PC-3 (cell line): ENCODE measurements at places on chromosomes 6 and 20. TPM values are rescaled to one million over a fixed set of nuclear protein-coding genes. Genes with fewer than 3 reads are reported as not detected.
A peak's percentile ranks its signal among the peaks of the same experiment; 100 is the strongest.

Gene MCM8
- total RNA-seq = 26.6 and 27.0 TPM in 2 replicates

DNA sequence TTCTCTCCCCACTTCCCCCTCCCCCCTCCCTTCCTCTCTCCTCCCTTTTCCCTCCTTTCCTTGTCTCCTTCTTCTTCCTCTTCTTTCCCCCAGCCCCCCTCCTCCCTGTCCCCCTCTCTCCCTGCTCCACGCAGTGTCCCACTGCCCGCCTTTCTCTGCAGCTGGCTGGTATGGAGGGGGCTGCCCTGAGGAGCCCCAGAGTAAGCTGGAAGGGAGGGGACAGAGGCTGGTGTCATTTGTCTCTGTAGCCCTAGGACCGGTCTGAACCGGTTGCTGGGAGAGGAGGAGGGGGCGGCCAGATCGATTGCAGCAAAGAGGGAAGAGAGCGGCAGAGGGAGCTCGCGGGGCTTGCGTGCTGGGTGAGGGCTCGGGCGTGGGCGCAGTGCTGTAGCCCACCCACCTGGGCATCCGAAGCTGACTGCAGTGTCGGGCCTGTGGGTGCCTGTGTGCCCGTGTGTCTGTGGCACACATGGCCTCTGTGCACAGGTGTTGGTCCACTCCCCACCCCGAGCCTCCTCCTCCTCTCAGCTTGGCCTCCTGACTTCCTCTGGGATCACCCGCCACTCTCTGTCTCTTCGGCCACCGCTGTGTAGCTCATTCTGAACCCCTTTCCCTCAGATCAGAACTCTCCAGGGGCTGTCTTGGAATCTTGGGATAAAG, 50.6 kb downstream of the SRC start:
- DNase-seq = no peak
- no peak overlapping the region for H3K4me3 ChIP-seq
- H3K27me3 ChIP-seq = no peaks in the 10 kb centered on the region
- H3K4me1 ChIP-seq = no peaks in the 10 kb centered on the region
- H3K36me3 ChIP-seq = peaks cover 19% of the 10 kb centered on the region
- H3K27ac ChIP-seq = no peak overlapping the region

- H3K4me1 ChIP-seq = no peaks in the 10 kb centered on the region
- no peak overlapping the region for H3K27ac ChIP-seq
- DNase-seq = peak; percentile 42
- no peak overlapping the region for H3K4me3 ChIP-seq
- H3K27me3 ChIP-seq = no peaks in the 10 kb centered on the region
These were observed 26.0 kb upstream of the PLAGL1 start for GRCh38 chr6:144033816-144034735.

GRCh38 chr6:74976701-74977100, 229.2 kb downstream of the COL12A1 start:
- H3K36me3 ChIP-seq = no peaks in the 10 kb centered on the region
- DNase-seq = no peak
- H3K27ac ChIP-seq = no peak overlapping the region
- H3K4me3 ChIP-seq = no peak overlapping the region

DNA sequence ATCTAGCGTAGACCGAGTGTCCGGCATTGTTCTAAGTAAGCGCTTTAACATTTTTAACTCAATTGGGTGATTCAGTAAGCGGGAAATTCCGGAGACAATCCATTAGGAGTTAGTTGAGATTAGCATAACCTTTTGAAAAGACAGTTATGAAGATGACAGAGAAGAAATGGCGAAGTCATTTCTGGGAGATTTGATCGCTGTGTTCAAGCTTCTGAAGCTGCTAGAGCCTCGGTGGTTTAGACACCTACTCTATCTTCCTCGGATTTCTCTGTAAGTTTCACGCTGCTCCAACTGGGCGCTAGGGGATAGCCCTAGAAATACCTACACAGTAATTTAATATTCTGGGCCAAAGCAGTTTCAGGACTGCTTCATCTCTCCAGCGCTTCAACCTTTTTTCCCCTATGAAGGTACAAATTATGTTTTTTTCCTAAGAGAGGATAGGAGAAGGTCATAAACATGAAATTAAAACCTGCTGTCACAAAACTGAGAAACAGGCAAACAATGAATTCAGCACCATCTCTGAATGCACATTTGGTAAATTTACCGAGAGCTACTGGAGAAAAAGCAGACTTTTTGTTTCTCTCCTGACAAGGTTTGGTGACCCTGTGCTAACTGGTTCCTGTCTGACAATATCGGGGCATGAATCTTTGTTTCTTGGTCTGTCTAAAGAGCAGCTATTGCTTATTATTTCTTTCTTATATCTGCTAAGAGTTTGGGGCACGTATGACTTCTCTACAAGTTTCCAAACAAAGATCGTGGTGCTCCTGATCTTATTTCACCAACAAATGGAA, 22.4 kb downstream of the ZNF311 start:
- H3K27me3 ChIP-seq = no peaks in the 10 kb centered on the region
- no peaks in the 10 kb centered on the region for H3K36me3 ChIP-seq
- peak overlapping the region; percentile 92 for H3K4me3 ChIP-seq

GRCh38 chr6:37131104-37131959, 38.6 kb upstream of the PIM1 start:
- H3K4me1 ChIP-seq = peaks cover 68% of the 10 kb centered on the region
- H3K4me3 ChIP-seq = no peak overlapping the region
- DNase-seq = no peak
- no peaks in the 10 kb centered on the region for H3K36me3 ChIP-seq
- no peaks in the 10 kb centered on the region for H3K27me3 ChIP-seq
- H3K27ac ChIP-seq = peak overlapping the region; percentile 53

DNA sequence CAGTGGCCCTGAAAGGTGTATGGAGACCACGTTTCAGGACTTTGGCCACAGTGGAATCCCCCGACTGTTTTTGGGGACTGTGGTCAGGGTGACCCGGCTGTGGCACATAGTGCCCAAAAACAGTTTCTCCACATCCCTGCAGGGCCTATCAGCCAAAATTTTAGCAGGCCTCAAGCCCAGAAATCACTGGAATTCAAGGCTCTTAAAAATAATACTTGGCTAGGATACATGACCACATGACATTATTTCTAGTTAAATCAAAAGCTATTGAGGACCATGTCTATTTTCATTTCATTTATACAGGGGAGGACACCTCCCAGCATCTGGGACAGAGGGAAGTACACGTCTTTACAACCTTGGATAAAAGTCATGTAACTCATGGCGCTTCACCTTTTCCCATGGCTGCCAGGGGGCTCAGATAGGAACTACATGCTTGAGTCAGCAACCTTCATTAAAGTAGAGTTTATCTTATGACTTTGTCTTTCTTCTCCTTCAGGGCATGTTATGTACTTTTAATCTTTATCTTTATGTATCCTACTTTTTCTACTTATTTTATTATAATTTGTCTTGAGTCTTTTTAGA, 70.8 kb upstream of the CD93 start:
- H3K4me1 ChIP-seq = peaks cover 39% of the 10 kb centered on the region
- no peak for DNase-seq
- peak overlapping the region; percentile 77 for H3K27ac ChIP-seq
- no peak overlapping the region for H3K4me3 ChIP-seq
- H3K36me3 ChIP-seq = no peaks in the 10 kb centered on the region
- H3K27me3 ChIP-seq = no peaks in the 10 kb centered on the region

DNA sequence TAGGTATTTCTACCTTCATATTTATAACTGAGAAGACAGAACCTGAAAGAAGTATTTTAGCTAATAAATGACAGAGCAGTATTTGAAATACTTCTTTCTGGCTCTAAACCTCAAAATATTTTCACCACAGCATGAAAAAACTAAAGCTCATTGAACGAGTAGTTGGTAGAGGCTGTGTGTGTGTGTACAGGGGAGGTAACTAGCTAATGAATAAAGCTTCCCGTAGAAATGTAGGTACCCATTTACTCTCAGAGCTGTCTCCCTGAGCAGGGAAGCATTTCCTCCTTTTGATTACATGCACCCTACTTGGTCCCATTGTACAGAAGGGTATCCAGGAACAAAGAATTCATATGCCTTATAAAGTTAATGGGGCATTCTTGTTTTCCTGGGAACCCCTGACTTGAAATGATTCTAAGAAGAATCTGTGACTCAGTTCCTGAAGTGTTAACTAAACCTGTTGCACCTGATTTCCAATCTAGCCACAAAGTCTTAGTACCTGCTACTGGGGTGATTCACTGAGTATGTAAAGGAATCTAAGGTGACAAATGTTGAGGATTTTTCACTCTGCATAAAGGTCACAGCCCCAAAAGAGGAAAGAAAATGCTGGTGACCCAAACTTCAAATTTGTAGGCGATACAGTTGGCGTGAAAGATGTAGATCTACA, 12.5 kb downstream of the CRYBG1 start:
- H3K4me3 ChIP-seq = no peak overlapping the region
- no peaks in the 10 kb centered on the region for H3K36me3 ChIP-seq
- no peak for DNase-seq
- H3K4me1 ChIP-seq = peaks cover 51% of the 10 kb centered on the region
- no peak overlapping the region for H3K27ac ChIP-seq

GRCh38 chr6:28208111-28208659, 16.9 kb upstream of the ZSCAN9 start:
- H3K4me1 ChIP-seq = peaks cover 9% of the 10 kb centered on the region
- DNase-seq = no peak

Gene ARHGAP40
- total RNA-seq = not detected in 2 replicates

GRCh38 chr20:32031007-32031958, 20.8 kb upstream of the HCK start:
- no peak overlapping the region; the same call in 1 of the 2 replicates for H3K4me3 ChIP-seq
- H3K36me3 ChIP-seq = no peaks in the 10 kb centered on the region
- no peaks in the 10 kb centered on the region for H3K4me1 ChIP-seq
- DNase-seq = peak; percentile 84
- H3K27me3 ChIP-seq = peaks cover 47% of the 10 kb centered on the region

Gene HLA-DOB
- 0.29 and 0.63 TPM in 2 replicates for total RNA-seq

Gene CTCFL
- not detected in 2 replicates for total RNA-seq

- H3K36me3 ChIP-seq = no peaks in the 10 kb centered on the region
- DNase-seq = no peak
- H3K27ac ChIP-seq = no peak overlapping the region
- H3K27me3 ChIP-seq = no peaks in the 10 kb centered on the region
- no peak overlapping the region for H3K4me3 ChIP-seq
- no peaks in the 10 kb centered on the region for H3K4me1 ChIP-seq
These were observed 126.4 kb upstream of the KCNQ5 start for GRCh38 chr6:72495441-72495840.

- no peaks in the 10 kb centered on the region; the same call in 1 of the 2 replicates for H3K36me3 ChIP-seq
- H3K27me3 ChIP-seq = no peaks in the 10 kb centered on the region
- no peak overlapping the region for H3K27ac ChIP-seq
- no peak overlapping the region for H3K4me3 ChIP-seq
These were observed 125.2 kb upstream of the EYA4 start for GRCh38 chr6:133115946-133116345.

DNA sequence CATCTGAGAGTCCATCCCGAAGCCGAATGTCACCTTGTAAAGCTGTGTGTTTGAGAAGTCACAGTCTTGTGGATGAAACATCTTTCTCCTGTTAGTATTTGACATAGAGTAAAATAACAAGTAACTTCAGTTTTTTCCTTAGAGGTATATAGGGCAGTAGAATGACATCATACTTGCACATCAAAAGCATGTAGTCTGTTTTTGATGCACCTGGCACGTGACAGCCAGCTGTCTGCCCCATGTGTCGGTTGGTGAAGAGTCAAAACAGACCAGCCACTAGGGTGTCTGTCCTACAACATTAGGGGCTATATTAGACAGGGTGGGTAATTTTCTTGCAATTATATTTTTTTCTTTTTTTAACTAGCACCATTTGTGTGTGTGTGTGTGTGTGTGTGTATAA, 70.2 kb downstream of the SNX9 start:
- H3K4me1 ChIP-seq = no peaks in the 10 kb centered on the region
- no peaks in the 10 kb centered on the region; the same call in 1 of the 2 replicates for H3K36me3 ChIP-seq
- H3K27ac ChIP-seq = no peak overlapping the region

DNA sequence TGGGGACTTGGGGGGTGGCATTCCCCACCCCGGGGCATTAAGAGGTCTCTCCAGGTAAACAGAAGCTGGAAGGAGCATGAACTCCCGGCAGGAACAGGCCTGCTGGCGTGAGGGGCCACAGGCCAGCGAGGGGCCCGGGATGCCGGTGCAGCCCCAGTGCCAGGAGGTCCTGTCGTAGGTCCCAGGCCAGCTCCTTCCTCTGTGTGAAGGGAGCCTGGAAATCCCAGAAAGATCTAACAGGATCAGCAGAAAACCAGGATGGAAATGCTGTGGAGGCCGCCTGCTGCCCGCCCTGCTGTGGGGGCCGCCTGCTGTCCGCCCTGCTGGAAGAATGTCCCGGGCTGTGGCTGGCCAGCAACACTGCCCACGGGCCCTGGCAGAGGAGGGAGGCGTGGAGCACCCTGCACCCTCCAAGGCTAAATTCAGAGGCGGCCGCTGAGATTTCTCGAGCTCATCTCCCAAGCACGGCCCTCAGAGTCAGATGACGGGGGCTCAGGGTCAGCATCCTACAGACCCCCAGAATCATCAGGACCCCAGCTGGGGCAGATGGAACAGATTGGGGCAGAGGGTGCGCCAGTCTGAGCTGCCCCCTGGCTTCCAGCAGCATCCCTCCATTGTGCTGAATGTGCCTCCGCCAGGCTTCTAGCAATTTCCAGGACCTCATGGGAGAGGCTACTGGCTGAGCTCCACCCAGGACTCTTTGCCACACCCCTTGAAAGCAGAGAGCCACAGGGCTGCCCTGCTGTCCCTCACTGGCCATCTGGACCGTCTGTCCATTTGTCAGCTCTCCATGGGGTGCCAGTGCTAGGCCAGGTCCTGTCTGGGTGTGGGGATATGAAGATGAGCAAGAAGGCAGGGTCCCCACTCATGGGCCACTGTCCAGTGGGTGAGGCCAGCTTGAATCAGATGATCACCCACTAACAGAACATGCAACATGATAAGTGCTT, 32.2 kb upstream of the SLCO4A1 start:
- no peak overlapping the region for H3K4me3 ChIP-seq
- DNase-seq = no peak
- no peaks in the 10 kb centered on the region for H3K27me3 ChIP-seq
- H3K36me3 ChIP-seq = no peaks in the 10 kb centered on the region

- H3K36me3 ChIP-seq = no peaks in the 10 kb centered on the region
- H3K4me3 ChIP-seq = no peak overlapping the region
- no peaks in the 10 kb centered on the region for H3K27me3 ChIP-seq
- H3K27ac ChIP-seq = no peak overlapping the region
These were observed 194.5 kb downstream of the TBX18 start for GRCh38 chr6:84569882-84570281.

Gene FOXF2
- total RNA-seq = not detected in 2 replicates

DNA sequence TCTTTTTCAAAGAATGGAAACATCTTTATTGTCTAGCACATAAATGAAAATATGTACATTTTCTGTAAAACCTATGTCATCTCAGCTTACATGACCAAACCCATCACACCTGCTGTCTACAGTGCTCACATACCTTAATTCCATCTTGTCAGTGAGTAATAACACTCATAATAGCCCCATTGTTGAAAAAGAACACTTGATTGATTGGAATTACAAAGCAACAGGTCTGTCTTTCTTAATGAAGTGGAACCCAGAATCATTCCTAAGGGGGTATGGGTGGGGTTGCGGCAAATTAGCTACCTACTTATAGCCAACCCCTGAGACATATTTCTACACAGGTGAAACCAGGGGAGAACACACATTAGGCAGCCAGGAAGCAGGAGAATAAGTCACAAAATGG, 20.2 kb downstream of the ADGRF4 start:
- no peak overlapping the region for H3K4me3 ChIP-seq
- H3K4me1 ChIP-seq = peaks cover 10% of the 10 kb centered on the region; the same call in 1 of the 2 replicates
- no peaks in the 10 kb centered on the region for H3K27me3 ChIP-seq
- no peak overlapping the region for H3K27ac ChIP-seq
- H3K36me3 ChIP-seq = peaks cover 6% of the 10 kb centered on the region
